AML-193 (cell line): ENCODE measurements at places on chromosomes 12 and 14.

DNA sequence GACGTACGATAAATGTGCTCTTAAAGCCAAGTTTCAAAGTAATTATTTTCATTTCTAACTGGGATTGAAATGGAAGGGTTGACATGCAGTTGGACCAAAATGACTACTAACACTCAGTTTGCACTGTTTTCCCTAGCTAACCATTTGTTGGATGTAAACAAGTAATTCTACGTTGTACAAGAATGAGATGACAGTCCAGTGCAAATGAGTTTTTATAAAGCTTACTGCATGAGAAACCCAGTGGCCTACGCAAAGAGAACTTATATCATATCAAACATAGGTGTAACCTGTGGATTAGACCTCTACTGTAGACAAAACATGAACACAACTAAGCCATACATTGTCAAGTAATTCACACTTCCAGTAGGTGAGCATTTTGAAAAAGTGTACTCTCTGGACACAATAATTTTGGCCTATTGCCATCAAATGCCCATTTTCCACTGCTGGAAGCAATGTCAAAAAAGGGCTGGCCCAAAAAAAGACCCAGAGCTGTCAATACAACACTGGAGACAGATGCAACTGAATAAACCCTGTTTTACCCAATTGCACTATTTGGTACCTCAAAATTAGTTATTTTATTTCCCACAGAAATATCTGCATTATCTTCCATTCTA is 12.8 kb downstream of the SLC38A2 start:
- no peak for DNase-seq

GRCh38 chr12:43132291-43132690 is 419.7 kb downstream of the ADAMTS20 start:
- no peak for DNase-seq

GRCh38 chr14:67763158-67763822 is 53.1 kb downstream of the ZFYVE26 start:
- DNase-seq = no peak

DNA sequence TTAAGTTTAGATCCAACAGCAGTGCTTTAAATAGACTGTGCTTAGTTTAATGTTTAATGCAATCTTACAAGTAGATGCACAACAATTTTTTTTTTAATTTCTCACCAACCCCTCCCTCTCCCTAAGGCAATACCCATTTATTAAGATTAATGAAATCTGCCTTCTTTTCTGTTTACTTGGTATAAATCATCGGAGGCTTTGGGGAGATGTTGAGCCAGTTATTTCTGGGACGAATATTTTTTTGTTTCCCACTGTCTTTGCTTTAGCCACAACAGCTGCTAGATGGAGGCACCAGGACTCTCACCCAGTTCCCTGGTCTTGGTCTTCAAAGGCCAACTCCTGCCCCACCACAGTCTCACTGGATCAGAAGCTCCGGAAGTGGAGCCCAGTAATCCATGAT is 113.4 kb downstream of the PLXNC1 start:
- DNase-seq = no peak

DNA sequence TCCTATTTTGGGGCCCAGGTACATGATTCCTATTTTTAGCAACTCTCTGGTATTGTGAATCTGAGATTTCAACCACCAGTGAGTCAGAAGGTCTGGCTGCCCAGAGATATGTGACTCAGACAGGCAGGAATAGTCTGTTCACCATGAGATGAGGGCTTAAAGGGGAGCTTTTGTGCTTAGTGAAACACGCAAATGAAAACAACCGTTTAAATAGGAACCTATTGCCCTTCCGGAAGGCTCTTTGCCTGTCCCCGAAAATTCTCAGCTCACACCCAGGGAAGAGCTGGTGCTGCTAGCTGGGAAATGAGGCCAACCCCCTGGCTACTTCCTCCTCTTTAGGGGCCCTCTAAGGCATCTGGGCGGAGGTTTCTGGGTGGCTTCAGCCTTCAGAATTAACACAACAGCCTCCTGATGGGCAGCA is 283.6 kb downstream of the CACNA1C start:
- peak; percentile 54 for DNase-seq

GRCh38 chr14:21999402-21999801 is 325.8 kb upstream of the OR4E1 start:
- no peak for DNase-seq

DNA sequence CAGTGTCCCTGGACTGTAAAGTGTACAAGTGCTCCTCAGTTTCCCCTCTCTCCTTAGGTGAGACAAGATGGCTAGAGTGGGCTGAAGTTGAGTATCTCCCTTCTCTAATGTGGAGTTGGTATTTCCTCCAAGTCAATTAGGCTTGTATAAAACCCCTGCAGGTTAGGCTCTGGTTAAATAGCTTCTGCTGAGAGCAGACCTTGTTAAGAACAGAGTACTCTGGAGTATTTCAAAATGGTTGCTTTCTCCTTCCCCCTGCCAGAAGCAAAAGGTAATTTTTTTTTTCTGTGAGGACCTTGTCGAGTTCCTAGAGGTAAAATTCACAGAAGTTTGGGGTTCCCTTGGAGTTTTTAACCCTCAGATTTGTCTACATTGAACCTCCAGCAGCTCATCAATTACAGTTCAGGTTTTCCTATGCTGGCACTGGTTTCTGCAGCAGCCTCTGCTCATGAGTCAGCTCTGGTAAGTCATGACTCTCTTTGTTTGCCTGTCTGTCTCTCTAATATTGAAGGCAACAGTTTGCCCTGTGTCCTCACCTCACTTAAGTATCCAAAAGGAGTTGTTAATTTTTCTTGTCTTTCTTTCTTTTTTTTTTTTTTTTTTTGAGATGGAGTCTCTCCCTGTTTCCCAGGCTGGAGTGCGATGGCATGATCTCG is 27.8 kb upstream of the GLIPR1 start:
- no peak for DNase-seq

GRCh38 chr14:102573591-102574046 is 18.8 kb upstream of the RCOR1 start:
- peak; percentile 45 for DNase-seq

GRCh38 chr12:31589598-31589903 is 1.4 kb downstream of the DENND5B start:
- no peak for DNase-seq

GRCh38 chr14:40393143-40393542 is 960.9 kb upstream of the FBXO33 start:
- DNase-seq = no peak

DNA sequence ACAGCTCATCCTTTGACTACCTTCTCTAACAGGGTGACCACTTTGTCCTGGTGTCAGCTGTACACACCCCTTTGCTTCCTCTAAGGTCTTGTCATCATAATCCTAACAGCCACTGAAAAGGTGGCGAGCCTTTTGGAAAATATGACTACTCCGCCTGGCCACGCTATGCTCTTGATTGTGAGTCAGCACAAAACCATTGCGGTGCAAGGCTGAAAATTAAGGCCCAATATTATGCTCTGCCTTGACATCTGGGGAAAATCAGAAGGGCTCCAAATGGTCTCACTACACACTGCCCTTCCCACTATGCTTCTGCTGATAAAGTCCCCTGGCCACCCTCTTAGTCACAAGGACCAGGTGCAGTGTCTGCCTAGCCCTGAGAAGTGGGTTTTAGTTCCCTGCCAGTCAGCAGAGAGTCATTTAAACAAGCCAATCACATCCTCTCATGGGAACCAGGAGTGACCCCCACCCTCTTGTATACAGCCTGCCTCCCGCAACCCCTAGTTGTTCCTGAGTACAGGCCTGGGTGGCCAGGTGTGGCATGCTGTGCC is 34.3 kb downstream of the FGD6 start:
- DNase-seq = no peak

DNA sequence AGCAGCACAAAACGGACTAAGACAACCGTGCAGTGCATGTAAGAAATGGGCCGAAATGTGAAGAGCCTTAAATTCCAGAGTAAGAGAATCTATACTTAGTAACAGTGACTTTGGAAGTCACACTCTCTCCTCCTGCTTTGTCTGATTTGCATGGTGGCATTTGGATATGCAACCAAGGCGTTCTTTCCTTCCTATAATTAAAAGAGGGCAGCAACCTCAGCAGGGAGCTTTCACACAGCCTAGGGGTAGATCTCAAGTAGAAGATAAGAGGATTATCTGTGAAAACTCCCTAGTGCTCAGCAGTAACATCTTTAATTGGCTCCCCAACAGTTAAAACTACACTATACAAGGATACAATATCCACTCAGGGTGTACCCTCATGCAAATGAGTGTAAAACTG is 16.5 kb downstream of the GMFB start:
- no peak for DNase-seq

GRCh38 chr12:47753021-47754001 is 5.4 kb downstream of the RAPGEF3 start:
- DNase-seq = no peak

- DNase-seq = no peak
Measured at GRCh38 chr12:27293463-27293862, 39.2 kb upstream of the BMAL2 start.

GRCh38 chr12:132686825-132687210 is 324 bp downstream of the POLE start:
- DNase-seq = no peak

- DNase-seq = no peak
Measured at GRCh38 chr12:93790472-93791152, 113.4 kb downstream of the CRADD start.
